ENCODE measurements at places on chromosomes 7 and 10.
A peak's percentile ranks its signal among the peaks of the same experiment; 100 is the strongest.

GRCh38 chr7:107686816-107687387, 26.3 kb downstream of the SLC26A4 start:
- DNase-seq: no peak
- peaks cover 8% of the 10 kb centered on the region for H3K36me3 ChIP-seq
- H3K27ac ChIP-seq: no peak overlapping the region
- H3K4me1 ChIP-seq: peaks cover 26% of the 10 kb centered on the region

GRCh38 chr10:34697351-34698247, 117.5 kb downstream of the PARD3 start:
- peaks cover 14% of the 10 kb centered on the region for H3K27me3 ChIP-seq
- H3K4me3 ChIP-seq: no peak overlapping the region
- H3K36me3 ChIP-seq: no peaks in the 10 kb centered on the region

DNA sequence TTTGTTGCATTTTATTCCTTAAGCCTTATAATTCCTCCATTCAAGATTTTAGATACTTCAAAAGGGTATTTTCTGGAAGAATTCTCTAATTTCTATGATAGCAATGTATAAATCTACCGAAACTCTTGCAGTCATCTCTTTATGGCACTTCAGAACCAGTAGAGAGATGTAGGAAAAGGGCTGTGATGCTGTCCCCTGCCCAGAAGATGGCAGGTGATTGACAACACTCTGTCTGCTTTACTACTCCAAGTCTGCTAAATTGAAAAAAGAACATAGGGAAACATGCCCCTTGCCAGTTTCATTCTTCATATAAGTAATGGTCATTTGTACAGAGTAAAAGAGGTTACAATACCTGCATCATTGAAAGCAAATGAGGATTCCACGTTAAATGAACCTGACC, 5.1 kb downstream of the TCTN3 start:
- H3K4me3 ChIP-seq: peak overlapping the region; percentile 1
- no peak overlapping the region for H3K27ac ChIP-seq
- H3K4me1 ChIP-seq: peaks cover 39% of the 10 kb centered on the region
- peaks cover 90% of the 10 kb centered on the region for H3K36me3 ChIP-seq

DNA sequence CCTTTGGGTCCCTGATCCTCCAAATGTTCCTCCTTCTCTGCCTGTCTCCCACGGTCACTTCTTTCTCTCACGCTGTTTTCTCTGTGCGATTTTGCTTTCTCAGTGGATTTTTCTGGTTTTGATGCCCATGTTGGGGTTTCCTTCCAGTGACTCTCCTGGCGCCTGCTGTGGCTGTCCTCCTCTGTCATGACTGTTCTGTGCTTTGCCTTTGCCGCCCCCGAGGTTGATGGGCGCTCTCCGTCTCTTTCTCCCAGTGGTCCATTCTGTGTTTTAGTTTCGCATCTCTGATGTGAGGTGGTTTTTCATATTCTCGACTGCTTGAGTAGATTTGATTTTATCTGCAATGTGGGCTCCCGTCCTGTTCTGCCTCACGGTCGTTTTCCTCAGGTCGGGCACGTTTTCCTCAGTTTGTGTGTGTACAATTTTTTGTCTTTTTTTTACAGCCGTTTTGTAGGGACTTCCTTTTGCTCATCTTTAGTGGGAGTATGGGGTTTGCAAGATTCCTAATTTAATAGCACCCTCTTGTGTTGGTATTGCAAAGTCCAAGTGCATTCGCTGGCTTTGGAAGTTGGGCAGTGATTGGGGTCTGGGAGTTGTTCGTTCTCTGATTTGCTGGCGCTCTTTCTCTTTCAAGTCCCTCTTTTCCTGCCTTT, 100.0 kb downstream of the INPP5A start:
- DNase-seq: no peak
- peaks cover 20% of the 10 kb centered on the region for H3K4me1 ChIP-seq
- no peak overlapping the region for H3K4me3 ChIP-seq

DNA sequence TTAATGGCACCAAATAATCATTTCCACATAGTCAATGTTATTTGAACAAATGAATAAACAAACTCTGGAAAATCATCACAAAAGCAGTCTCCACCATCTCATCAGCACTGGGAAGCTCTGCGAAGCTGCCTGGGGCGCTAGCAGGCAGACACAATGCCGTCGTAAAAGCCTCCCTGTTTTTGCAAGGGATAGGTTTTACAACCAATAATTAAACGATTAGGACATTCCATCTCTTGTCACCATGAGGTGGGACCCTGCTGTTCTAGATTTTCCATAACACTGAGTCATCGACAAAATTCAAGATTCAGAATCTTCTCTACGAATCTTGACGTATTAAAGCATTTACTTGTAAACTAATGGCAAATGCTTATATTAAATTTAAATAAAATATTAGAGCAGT, 172.8 kb upstream of the AKR1E2 start:
- H3K27ac ChIP-seq: no peak overlapping the region
- peaks cover 19% of the 10 kb centered on the region for H3K4me1 ChIP-seq
- H3K4me3 ChIP-seq: no peak overlapping the region
- DNase-seq: no peak
- peaks cover 12% of the 10 kb centered on the region for H3K27me3 ChIP-seq
- H3K36me3 ChIP-seq: no peaks in the 10 kb centered on the region

- no peak for DNase-seq
- no peaks in the 10 kb centered on the region for H3K27me3 ChIP-seq
- no peaks in the 10 kb centered on the region for H3K36me3 ChIP-seq
- no peak overlapping the region for H3K4me3 ChIP-seq
- no peak overlapping the region for H3K27ac ChIP-seq
Measured at GRCh38 chr7:14666304-14666703, 236.2 kb downstream of the DGKB start.

DNA sequence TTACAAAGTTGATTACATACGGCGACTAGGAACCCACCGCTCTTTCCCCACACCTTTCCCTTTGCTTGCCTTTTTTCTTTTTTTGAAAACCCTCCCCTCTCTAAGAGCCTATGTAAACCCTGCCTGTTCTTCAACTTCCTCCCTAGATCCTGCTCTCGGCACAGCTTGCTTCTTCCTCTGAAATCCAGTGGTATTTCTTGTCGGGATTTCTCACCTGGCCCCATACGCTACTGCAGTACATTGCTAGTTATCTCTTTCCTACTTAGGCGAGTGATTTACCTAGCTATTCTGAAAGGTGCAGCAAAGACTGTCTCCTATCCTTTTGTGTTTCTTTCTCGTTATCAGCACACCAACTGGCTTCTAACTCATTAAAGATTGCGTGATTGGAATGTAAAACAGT, 371.1 kb downstream of the PRPF18 start:
- no peaks in the 10 kb centered on the region for H3K36me3 ChIP-seq
- no peak overlapping the region for H3K27ac ChIP-seq
- peaks cover 1% of the 10 kb centered on the region for H3K4me1 ChIP-seq
- H3K4me3 ChIP-seq: no peak overlapping the region
- DNase-seq: no peak

Measured in activated T-helper 2 cell treated with anti-CD3 and anti-CD28 coated beads, Interferon-gamma antibody, Interleukin-2, Interleukin-4, amounts not matched to agents 10 μg/mL and 5 μg/mL and 100 μg/mL, durations not matched to agents 14 hours and 24 hours and 36 hours (primary cell).